ENCODE measurements at places on chromosomes 1 and 21. TPM values are rescaled to one million over a fixed set of nuclear protein-coding genes. Genes with fewer than 3 reads are reported as not detected.

DNA sequence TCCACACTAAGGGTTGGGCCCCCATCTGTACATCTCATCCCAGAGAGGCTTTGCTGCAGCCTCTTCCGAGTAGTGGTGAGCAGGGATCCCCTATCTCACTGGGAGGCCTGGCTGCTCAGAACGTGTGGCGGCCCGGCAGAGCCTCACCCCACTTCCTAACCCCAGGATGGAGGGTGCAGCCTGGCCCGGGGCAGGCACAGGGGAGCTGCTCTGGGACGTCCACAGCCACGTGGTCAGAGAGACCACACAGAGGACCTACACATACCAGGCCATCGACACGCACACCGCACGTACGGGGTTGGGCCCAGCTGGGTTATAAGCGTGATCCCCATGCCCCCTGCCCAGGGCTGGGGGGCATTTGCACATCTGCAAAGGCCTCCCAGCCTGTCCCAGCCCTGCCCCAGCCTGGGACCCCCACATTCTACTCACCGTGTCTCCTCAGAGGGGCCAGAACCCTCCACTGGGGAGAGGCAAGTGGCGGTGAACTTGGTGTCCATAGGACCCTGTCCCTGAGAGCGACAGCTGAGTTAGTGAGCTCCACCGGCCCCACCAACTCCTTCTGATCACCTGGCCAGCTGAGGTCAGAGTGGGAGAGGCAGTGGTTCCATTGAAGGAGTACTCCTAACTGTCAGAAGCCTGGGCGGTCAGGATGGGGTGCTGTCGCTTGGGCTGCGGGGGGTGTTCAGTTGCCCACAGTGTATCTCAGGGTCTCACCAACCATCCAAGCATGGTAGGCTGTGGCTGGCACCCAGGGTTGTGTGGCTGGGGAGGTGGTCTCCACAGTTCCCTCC lies 41.2 kb downstream of the TRIM11 start:
- no peak overlapping the region for H3K4me3 ChIP-seq
- H3K4me1 ChIP-seq: peaks cover 33% of the 10 kb centered on the region
- no peak overlapping the region for H3K27ac ChIP-seq
- DNase-seq: no peak

GRCh38 chr1:40281853-40282252 lies 23.8 kb downstream of the ZMPSTE24 start:
- peaks cover 32% of the 10 kb centered on the region for H3K36me3 ChIP-seq
- no peak overlapping the region for H3K27ac ChIP-seq
- no peak overlapping the region for H3K4me3 ChIP-seq
- DNase-seq: no peak
- no peaks in the 10 kb centered on the region for H3K27me3 ChIP-seq
- H3K4me1 ChIP-seq: no peaks in the 10 kb centered on the region

- no peak overlapping the region for H3K27ac ChIP-seq
- H3K4me1 ChIP-seq: no peaks in the 10 kb centered on the region
Observed at GRCh38 chr1:93501399-93501798, 53.5 kb downstream of the FNBP1L start.

- no peaks in the 10 kb centered on the region for H3K4me1 ChIP-seq
- DNase-seq: no peak
- no peak overlapping the region for H3K4me3 ChIP-seq
- no peaks in the 10 kb centered on the region for H3K36me3 ChIP-seq
- no peak overlapping the region for H3K27ac ChIP-seq
- no peaks in the 10 kb centered on the region for H3K27me3 ChIP-seq
Observed at GRCh38 chr1:26138974-26139558, 19.8 kb upstream of the FAM110D start.

GRCh38 chr1:164786980-164787833 lies 228.2 kb downstream of the PBX1 start:
- no peaks in the 10 kb centered on the region for H3K27me3 ChIP-seq
- peak; percentile 75 for DNase-seq
- H3K4me3 ChIP-seq: no peak overlapping the region
- H3K36me3 ChIP-seq: peaks cover 8% of the 10 kb centered on the region
- peaks cover 23% of the 10 kb centered on the region for H3K4me1 ChIP-seq

DNA sequence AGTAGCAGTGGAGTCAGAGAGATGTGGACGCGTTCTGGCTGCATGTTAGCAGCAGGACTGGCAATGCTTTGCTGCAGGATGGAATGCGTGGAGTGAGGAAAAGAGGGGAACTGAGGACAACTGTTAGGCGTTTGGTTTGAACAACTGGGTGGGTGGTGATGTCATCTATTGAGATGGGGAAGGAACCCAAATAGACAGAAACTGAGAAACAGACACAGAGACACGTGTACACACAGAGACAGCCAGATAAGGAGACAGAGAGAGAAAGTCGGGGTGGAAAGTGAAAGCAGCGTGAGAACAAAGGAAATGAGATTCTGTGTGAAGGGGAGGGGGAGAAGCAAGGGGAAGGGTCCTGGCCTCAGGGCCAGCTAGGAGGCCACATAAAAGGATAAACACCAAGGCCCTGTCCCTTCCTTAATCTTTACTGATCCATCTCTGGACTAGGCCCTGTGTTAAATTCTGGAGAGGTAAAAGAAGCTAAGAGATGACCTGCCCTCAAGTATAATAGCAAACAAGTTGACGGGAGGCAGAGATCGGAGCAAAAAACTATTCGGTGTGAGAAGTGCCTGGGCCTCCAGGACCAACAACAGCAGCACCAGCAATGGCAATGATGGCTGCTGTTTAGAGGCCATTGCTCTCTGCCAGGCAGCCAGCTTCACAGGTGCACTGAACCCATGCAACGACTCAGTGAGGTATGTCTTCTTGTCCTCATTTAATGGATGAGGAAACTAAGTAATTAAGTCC lies 31.6 kb downstream of the VWA5B1 start:
- no peak overlapping the region for H3K4me3 ChIP-seq
- H3K27ac ChIP-seq: no peak overlapping the region
- DNase-seq: no peak
- no peaks in the 10 kb centered on the region for H3K36me3 ChIP-seq
- H3K27me3 ChIP-seq: no peaks in the 10 kb centered on the region

- no peaks in the 10 kb centered on the region for H3K27me3 ChIP-seq
- DNase-seq: no peak
- no peak overlapping the region for H3K27ac ChIP-seq
- no peak overlapping the region for H3K4me3 ChIP-seq
Observed at GRCh38 chr1:92126088-92126487, 45.9 kb downstream of the BTBD8 start.

- H3K27me3 ChIP-seq: no peaks in the 10 kb centered on the region
- H3K4me1 ChIP-seq: no peaks in the 10 kb centered on the region
- H3K4me3 ChIP-seq: no peak overlapping the region
- H3K36me3 ChIP-seq: peaks cover 70% of the 10 kb centered on the region
- no peak overlapping the region for H3K27ac ChIP-seq
Observed at GRCh38 chr1:11134251-11134897, 34.7 kb upstream of the EXOSC10 start.

- H3K36me3 ChIP-seq: no peaks in the 10 kb centered on the region
- H3K27me3 ChIP-seq: no peaks in the 10 kb centered on the region
- no peak for DNase-seq
- H3K4me1 ChIP-seq: no peaks in the 10 kb centered on the region
- H3K27ac ChIP-seq: no peak overlapping the region
Observed at GRCh38 chr21:35197992-35198431, 148.9 kb upstream of the RUNX1 start.

- no peak overlapping the region for H3K27ac ChIP-seq
- H3K27me3 ChIP-seq: no peaks in the 10 kb centered on the region
- no peak overlapping the region for H3K4me3 ChIP-seq
Observed at GRCh38 chr1:216054600-216054999, 368.6 kb downstream of the USH2A start.

DNA sequence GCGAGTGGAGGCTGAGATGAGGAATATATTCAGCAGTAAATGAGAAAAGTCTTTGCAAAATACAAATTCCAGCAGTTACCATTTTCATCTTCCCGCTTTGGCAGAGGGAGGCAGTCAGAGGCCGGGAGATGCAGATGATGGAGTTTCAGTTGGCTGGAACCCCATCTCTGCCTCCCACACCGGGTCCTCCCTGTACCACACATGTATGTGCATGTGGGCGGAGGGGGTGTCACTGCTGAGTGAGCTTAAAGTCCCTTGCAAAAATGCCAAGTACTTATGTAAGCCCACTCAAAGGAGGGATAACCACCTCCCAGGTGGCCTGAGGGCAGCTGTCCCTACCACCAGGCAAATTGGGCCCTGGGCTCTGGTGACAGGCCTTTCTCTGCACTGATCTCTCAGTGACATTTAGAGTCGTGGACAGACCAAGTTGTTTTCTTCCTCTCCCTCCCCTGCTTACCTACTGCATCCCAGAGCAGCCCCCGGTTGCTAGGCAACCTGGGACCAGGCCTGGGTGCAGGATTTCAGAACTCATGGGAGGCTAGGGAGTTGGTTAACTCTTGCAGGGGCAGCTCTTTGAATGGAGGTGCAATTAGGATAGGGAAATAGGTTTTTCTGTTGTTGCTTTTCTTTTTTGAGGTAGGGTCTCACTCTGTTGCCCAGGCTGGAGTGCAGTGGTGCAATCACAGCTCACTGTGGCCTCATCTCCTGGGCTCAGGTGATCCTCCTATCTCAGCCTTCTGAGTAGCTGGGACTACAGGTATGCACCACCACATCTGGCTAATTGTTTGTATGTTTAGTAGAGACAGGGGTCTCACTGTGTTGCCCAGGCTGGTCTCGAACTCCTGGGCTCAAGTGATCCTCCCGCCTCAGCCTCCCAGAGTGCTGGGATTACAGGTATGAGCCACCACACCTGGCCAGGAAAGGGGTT lies 17.1 kb upstream of the UBXN10 start:
- no peak for DNase-seq
- no peaks in the 10 kb centered on the region for H3K27me3 ChIP-seq
- no peaks in the 10 kb centered on the region for H3K36me3 ChIP-seq

- peaks cover 4% of the 10 kb centered on the region for H3K4me1 ChIP-seq
- no peaks in the 10 kb centered on the region for H3K27me3 ChIP-seq
- H3K4me3 ChIP-seq: no peak overlapping the region
- no peak overlapping the region for H3K27ac ChIP-seq
Observed at GRCh38 chr1:56948403-56949023, 17.3 kb downstream of the C8B start.

GRCh38 chr1:167532964-167533824 lies 14.9 kb upstream of the CD247 start:
- no peak for DNase-seq
- H3K27me3 ChIP-seq: no peaks in the 10 kb centered on the region
- H3K36me3 ChIP-seq: no peaks in the 10 kb centered on the region
- no peak overlapping the region for H3K4me3 ChIP-seq
- H3K4me1 ChIP-seq: peaks cover 18% of the 10 kb centered on the region
- H3K27ac ChIP-seq: peak overlapping the region; percentile 62

DNA sequence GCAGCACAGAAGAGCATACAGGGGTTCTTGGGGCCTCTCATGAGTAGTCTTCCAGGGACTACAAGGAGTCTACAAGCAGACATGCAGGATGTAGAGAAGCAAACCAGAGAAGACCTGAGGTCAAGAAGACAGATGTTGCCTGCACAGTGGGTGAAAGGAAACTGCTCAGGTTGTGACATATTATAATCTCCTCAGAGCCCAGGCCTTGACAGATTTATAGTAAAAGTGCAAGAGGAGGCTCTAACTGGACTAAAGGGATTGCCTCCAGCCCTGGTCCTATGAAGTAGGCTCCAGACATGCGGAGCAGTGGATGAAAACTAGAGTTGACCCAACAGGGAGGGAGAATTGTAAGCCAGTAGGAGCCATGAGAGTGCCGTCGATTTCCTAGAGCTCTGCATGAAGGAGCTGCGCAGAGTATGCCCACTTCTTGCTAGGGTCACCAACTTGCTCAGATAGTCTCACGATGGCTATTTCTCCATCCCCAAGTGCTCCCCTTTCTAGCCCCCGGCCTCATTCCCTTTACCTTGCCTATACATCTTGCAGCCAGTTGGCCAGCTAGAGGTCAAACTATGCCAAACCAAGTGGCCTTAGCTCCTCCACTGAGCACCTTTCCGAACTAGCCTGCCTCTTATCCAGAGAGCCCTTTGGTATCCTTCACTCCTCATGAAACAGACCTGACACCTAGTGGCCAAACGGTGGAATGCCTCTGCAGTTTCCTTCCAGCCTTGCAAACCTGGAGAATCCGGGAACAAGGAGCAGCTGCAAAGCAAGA lies 36.2 kb upstream of the IPO9 start:
- DNase-seq: peak; percentile 65
- H3K36me3 ChIP-seq: peaks cover 21% of the 10 kb centered on the region
- H3K4me1 ChIP-seq: no peaks in the 10 kb centered on the region
- H3K27ac ChIP-seq: peak overlapping the region; percentile 19
- H3K27me3 ChIP-seq: no peaks in the 10 kb centered on the region
- H3K4me3 ChIP-seq: no peak overlapping the region

DNA sequence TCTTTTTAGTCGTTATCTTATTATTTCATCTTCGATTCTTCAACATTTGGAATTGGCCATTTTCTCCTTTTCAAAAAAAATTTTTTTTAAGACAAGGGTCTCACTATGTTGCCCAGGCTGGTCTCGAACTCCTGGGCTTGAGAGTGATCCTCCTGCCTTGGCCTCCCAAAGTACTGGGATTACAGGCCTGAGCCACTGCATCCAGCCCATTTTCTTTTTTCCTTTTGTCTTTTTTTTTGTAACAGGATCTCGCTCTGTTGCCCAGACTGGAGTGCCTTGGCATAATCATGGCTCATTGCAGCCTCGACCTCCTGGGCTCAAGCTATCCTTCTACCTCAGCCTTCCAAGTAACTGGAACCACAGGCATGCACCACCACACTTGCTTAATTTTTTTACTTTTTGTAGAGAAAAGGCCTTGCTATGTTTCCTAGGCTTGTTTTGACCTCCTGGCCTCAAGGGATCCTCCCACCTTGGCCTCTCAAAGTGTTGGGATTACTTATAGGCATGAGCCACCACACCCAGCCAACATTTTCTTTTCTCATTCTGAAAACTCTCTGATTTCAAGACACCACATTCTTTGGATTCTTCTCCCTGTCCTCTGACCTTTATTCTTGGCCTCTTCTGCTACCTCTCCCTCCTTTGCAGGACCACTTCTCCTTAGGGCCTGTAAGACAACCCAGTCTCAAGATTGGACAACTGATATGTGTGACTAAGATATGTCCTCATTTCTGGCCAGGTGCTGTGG lies 6.0 kb upstream of the MAP1LC3C start:
- H3K27me3 ChIP-seq: no peaks in the 10 kb centered on the region
- no peaks in the 10 kb centered on the region for H3K36me3 ChIP-seq
- no peak overlapping the region for H3K27ac ChIP-seq
- H3K4me3 ChIP-seq: no peak overlapping the region
- DNase-seq: no peak
- no peaks in the 10 kb centered on the region for H3K4me1 ChIP-seq

DNA sequence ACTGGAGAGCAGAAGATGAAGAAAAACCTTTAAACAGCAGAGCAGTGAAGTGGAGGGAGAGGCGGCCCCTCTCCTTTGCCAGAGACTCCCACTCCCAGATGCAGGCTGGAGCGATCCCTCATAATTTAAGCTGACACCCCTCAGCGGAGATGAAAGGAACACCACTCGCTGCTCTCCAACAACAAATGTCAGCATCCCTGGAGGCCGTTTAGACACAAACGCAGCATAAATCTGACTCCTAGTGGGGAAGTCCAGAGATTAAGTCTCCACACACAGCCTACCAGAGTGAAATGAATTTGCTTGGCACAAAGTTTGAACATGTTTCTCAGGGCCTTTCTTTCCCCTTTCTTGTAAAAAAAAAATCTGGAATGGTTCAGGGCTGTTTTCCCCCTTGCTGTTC lies 137.8 kb downstream of the LMX1A start:
- no peak overlapping the region for H3K4me3 ChIP-seq
- no peaks in the 10 kb centered on the region for H3K4me1 ChIP-seq
- DNase-seq: no peak
- H3K27me3 ChIP-seq: peaks cover 4% of the 10 kb centered on the region
- H3K27ac ChIP-seq: no peak overlapping the region
- H3K36me3 ChIP-seq: no peaks in the 10 kb centered on the region

GRCh38 chr1:212955098-212955497 lies 4.8 kb downstream of the VASH2 start:
- H3K27ac ChIP-seq: no peak overlapping the region
- H3K4me1 ChIP-seq: peaks cover 10% of the 10 kb centered on the region
- H3K4me3 ChIP-seq: no peak overlapping the region
- peaks cover 3% of the 10 kb centered on the region for H3K36me3 ChIP-seq
- DNase-seq: no peak

The ASH1L gene
- 30.1 TPM for polyA plus RNA-seq

The C1orf185 gene
- not detected for polyA plus RNA-seq

The GSTM5 gene
- 7.2 TPM for polyA plus RNA-seq
